ENCODE measurements at places on chromosomes 11 and 22.

- no peak for DNase-seq
These were observed 9.2 kb downstream of the MAPK1 start for GRCh38 chr22:21858025-21858764.

GRCh38 chr11:19577391-19577975 lies 135.2 kb upstream of the NAV2 start:
- DNase-seq, result no peak

- no peak for DNase-seq
These were observed 79.4 kb upstream of the LMO1 start for GRCh38 chr11:8342821-8343681.

- DNase-seq, result no peak
These were observed 119.1 kb downstream of the CHST1 start for GRCh38 chr11:45546366-45546765.

DNA sequence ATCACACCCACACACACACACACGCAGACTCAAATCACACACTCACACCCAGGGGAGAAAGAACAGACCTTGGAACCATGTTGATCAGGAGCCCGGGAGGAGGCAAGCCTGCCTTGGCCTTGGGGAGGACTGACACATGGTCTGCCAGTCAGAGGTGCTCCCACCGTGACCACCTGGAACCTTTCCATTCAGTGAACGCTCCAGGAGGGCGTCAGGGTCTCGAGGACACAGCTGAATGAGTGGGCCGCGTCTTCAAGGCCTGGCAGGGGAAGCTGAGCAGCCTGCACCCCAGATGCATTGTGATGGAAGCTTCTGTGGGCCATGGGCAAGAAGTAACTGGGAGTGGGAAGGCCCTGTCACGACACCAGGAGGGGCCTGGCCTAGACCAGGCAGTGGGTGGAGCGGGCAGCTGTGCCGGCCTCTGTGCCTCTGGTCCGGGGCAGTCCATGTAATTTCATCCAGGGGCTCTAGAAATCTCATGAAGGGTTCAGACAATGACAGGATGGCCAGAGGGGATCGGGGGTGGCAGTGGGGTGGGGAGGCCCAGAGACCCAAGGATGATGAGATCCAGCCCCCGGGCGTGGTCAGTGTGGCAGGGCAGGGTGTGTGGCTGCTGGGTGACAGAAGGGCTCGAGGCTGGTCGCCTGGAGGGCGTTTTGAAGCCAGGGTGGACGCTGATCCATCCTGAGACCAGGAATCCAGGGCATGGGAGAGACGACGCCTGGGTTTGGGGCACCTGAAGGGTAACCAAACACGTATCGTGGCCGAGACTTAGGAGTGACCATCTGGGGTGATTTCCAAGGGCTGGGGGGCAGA lies 53.7 kb downstream of the IGF2 start:
- DNase-seq, result no peak

GRCh38 chr22:25833091-25833490 lies 91.1 kb downstream of the MYO18B start:
- DNase-seq, result no peak

- no peak for DNase-seq
These were observed 25.7 kb upstream of the CHKA start for GRCh38 chr11:68146704-68147474.

DNA sequence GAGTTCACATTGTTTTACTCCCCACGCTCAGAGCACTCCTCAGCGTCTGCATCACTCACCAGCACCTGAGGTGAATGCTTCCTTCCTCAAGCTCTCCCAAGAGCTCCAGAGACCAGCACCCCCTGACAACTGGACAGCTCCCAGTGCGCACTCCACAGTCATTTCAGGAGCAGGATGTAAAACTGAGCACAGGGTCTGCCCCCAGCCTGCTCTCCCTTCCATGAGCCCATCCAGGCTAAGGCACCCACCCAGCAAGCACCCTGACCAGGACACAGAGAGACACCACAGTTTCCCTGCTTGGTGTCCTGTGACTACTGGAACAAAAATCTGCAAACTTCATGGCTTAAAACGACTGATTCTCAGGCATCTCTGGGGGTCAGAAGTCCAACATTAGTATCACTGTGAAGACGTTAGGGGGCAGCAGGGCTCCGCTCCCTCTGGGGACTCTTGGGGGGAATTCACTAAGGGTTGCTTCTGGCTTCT lies 3.3 kb downstream of the SCGB1D2 start:
- no peak for DNase-seq

DNA sequence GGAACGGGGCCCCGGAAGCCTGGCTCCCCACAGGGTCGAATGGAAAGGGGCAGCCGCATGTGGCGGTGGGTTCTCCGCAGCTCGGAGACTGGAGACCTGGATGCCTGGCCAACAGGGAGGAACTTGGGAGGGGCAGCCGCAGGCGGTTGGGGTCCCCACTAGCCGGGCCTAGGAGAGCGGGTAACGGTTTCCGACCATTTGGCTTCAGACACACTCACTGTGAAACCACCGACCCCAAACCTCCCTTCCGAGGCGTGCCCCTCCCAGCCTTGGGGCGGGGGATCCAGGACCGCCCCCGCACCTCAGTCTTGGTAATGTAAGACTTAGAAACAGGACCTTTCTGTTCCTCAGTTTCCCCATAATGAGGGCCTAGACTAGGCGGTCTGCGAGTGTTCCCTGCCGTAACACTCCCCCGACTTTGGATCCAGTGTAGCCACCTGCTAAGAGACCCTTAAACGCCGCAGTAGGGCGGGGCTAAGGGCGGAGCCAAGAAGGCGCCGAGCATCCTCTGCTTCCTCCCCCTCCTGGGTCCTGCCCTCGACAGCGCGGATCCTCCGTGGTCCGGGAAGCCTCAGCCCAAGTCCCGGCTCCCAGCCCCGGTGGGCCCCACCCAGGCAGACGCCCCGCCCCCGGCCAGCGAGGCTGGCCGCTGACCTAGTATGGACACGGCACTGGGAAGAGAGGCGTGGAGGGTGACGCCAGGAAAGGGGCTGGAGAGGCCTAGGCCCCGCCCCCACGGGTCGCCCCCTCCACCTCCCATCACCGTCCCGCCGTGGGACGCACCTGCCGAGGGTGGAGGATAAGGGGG lies 1.8 kb upstream of the RASGRP2 start:
- no peak for DNase-seq

DNA sequence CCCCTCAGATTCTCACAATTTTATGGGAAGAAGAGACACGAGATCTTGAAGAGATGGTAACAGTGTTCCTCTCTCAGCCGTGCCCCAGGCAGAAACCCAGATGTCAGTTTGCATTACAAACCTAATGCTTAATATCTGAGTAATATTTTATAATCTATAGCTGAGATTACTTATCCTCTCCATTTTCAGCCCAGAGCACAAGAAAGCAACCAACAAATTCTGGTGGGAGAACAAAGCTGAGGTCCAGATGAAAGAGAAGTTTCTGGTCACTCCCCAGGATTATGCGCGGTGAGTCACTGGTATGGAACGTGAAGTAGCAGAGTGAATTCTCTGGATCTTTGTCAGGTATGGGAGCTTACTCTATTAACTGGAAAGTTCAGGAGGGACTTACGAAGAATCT lies 884 bp downstream of the CENATAC start:
- DNase-seq, result no peak

GRCh38 chr11:61353131-61354067 lies 8.3 kb downstream of the CYB561A3 start:
- DNase-seq, result no peak

DNA sequence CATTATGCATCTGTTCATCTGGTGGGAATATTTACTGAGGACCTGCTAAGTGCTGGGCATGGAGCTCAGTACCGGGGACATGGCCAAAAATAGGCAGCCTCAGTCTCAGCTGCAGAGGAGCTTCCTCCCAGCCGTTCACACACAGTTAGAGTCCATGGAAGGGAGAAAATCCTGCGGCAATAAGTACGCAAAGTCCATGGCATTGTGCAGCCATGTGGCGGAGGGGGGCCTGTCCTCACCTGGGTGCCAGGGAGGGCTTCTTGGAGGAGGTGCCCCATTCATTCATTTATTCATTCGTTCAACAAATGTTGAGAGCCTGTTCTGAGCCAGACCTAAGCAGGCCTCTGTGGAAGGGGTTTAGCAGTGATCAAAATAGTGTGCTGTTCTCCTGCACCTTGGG lies 59.3 kb upstream of the ANO1 start:
- DNase-seq, result no peak

DNA sequence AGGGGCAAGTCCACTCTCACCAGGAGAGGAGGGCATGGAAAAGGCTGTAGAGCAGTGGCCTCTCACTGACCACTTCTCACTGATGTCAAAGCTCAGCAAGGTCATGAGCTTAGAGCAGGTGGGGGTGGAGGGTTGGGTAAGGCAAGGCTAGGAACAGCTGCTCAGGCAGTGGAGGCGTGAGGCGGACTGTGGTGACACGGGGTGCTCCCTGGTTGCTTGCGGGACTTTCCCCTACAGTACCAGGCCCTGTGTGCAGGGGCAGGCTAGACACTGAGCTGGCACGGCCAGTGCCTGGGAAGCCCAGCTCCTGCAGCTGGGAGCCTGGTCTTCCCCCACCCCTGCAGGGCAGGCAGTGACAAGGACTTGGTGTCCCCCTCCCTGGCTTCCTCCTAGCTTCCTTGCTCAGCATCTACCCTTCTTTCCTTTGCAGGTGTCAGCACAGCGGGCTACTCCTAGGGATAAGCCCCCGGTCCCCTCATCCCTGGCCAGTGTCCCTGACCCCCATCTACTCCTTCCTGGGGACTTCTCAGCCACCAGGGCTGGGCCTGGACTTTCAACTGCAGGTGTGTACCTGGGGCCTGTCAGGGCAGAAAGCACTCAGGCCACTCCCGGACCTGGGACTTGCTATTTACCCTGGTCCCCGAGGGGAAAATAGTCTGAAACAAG lies 45.6 kb downstream of the PISD start:
- no peak for DNase-seq

DNA sequence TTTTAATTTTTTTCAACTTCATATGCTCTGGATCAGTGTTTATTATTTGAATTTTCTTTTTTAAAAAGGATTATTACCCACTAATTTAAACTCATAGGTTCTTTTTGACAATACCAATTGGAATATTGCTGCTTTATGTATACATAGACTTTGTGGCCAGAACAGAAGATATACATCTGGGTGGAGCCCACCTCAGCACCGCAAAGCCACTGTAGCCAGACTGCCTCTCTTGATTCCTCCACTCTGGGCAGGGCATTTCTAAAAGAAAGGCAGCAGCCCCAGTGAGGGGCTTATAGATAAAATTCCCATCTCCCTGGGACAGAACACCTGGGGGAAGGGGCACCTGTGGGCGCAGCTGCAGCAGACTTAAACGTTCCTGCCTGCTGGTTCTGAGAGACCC lies 10.6 kb upstream of the C11orf58 start:
- DNase-seq, result no peak

GRCh38 chr11:110070176-110070575 lies 23.0 kb upstream of the ZC3H12C start:
- DNase-seq, result no peak

GRCh38 chr22:49603016-49603415 lies 224.7 kb downstream of the BRD1 start:
- DNase-seq, result no peak

- DNase-seq, result no peak
These were observed 7.5 kb downstream of the FXYD6 start for GRCh38 chr11:117868815-117869561.

DNA sequence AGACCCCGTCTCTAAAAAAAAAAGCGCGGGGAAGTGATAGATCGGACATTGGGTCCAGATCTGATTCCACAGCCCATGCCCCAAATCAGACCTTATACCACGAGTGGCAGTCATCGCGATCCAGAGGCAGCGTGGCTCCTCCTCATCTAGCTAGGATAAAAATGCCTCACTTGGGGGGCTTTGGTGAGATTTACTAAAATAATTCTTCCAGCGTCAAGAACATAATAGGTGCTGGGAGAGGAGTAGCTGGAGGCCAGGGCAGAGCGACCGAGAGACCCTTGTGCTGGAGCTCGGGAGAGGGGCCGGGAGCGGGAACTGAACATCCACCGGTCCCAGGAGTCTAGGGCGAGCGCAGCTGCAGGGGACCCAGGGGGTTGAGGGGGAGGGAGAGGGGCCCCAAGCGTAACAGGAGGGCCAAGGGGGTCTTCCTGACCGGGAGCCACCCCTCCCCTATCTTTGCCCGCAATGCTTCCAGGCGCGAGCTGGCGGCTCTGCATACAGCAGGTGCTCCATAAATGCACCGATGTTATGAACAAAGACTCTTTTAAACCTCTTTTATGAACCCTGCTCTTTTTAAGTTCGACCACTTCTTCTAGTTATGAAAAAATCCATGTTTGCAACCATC lies 823 bp upstream of the CPT1A start:
- DNase-seq, result no peak

DNA sequence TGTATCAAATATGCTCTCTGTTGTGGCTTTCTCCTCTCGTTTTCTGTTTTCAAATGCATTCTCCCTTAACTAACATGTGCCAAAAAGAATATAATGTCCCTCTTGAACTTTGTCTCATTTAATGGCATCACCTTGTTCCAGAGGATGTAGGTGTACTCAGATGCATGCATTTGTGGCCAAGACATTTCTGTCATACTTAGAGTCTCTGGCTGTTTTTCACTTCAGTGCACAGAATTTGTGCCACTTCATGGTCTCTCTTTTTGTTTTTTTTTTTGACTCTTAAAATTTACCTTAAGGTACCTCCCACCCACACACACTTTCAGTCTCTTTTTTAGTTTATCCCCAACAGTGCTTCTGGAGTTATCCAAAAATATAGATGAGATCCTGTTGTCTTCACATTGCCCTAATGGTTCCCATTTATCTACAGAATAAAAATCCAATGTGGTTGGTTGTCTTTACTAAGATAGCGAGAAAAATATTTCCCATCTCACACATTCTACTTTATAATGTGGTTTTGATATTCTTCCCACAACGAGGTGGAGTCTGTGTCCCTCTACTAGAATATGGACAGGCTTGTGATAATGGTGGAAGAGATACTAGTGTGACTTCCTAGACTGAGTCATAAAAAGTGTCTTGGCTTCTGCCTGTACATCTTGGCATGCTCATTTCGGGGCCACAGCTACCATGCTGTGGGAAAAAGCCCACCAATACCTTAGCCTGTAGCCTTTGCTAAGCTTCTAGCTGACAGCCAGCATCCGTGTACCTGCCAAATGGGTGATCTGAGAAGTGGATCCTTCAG lies 125.8 kb downstream of the DDX10 start:
- DNase-seq, result no peak

All from stimulated activated CD4-positive, alpha-beta T cell treated with anti-CD3 and anti-CD28 coated beads, Interleukin-2, amount 100 ng/mL, for 48 hours (primary cell).